ENCODE measurements at places on chromosomes 2 and 18.

DNA sequence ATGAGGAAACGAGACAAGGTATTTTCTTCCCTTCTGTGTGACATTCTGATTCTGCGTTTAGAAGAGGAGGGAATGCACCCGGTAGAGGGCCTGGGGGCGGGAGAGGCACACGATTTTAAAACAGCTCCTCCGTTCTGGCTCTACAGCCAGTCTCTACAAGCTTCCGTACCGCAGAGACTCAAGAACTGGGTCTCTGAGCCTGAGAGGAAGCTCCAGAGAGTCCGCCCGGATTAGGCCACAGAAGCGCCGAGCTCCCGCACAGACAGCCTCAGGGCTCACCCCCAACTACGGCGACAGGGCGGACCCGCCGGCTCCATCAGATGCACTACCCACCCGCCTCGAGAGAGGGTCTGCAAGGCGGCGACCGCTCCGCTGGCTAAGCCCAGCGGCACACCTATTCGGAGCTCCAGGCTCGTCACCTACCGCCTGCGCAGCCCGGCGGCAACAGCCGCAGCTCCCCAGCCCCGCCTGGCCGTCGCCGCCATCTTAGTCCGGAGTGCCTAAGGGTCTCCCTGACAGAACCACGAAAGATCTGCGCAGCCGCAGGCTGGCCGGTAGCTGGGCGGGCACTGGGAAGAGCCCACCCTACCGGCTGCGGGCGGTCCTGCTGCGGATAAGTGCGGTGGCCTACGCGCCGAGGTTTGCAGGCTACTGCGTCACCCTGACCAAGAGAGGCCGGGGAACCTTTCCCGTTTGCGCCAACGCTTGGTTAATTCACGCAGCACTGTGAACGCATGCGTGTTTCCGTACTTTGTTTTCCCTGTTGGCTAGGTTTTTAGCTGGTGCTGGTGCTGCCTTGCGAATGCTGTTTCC, at the start of gene NFU1:
Gene NFU1 (minus strand): TSS at position 498 of the 813 bp plus-strand sequence. CDS start 13 bp downstream, at position 485.
- peak; percentile 77 for DNase-seq
- no peaks in the 10 kb centered on the region for H3K27me3 ChIP-seq
- no peaks in the 10 kb centered on the region for H3K36me3 ChIP-seq
- peaks cover 3% of the 10 kb centered on the region for H3K4me1 ChIP-seq

GRCh38 chr2:39068299-39069135, 52.3 kb downstream of the SOS1 start:
- no peaks in the 10 kb centered on the region for H3K27me3 ChIP-seq
- DNase-seq = no peak
- no peak overlapping the region for H3K27ac ChIP-seq
- H3K4me1 ChIP-seq = no peaks in the 10 kb centered on the region
- no peaks in the 10 kb centered on the region for H3K36me3 ChIP-seq

- no peaks in the 10 kb centered on the region for H3K36me3 ChIP-seq
- H3K4me3 ChIP-seq = no peak overlapping the region
- DNase-seq = no peak
- no peaks in the 10 kb centered on the region for H3K27me3 ChIP-seq
Measured at GRCh38 chr2:58916063-58916462, 674.9 kb upstream of the FANCL start.

- no peak for DNase-seq
- H3K4me1 ChIP-seq = no peaks in the 10 kb centered on the region
- H3K27me3 ChIP-seq = no peaks in the 10 kb centered on the region
Measured at GRCh38 chr2:34025196-34025595, 426.1 kb upstream of the FAM98A start.

GRCh38 chr2:85066006-85066740, 67.0 kb upstream of the TCF7L1 start:
- H3K36me3 ChIP-seq = no peaks in the 10 kb centered on the region
- H3K27me3 ChIP-seq = no peaks in the 10 kb centered on the region
- H3K4me3 ChIP-seq = no peak overlapping the region
- H3K4me1 ChIP-seq = peaks cover 4% of the 10 kb centered on the region
- DNase-seq = no peak

GRCh38 chr18:51330148-51330547, 132.7 kb upstream of the MEX3C start:
- H3K27me3 ChIP-seq = no peaks in the 10 kb centered on the region
- H3K4me1 ChIP-seq = peaks cover 1% of the 10 kb centered on the region
- H3K4me3 ChIP-seq = no peak overlapping the region

GRCh38 chr18:46213295-46213694, 109.1 kb downstream of the HAUS1 start:
- no peak overlapping the region for H3K4me3 ChIP-seq
- no peak overlapping the region for H3K27ac ChIP-seq
- H3K36me3 ChIP-seq = no peaks in the 10 kb centered on the region
- no peaks in the 10 kb centered on the region for H3K4me1 ChIP-seq
- H3K27me3 ChIP-seq = no peaks in the 10 kb centered on the region

DNA sequence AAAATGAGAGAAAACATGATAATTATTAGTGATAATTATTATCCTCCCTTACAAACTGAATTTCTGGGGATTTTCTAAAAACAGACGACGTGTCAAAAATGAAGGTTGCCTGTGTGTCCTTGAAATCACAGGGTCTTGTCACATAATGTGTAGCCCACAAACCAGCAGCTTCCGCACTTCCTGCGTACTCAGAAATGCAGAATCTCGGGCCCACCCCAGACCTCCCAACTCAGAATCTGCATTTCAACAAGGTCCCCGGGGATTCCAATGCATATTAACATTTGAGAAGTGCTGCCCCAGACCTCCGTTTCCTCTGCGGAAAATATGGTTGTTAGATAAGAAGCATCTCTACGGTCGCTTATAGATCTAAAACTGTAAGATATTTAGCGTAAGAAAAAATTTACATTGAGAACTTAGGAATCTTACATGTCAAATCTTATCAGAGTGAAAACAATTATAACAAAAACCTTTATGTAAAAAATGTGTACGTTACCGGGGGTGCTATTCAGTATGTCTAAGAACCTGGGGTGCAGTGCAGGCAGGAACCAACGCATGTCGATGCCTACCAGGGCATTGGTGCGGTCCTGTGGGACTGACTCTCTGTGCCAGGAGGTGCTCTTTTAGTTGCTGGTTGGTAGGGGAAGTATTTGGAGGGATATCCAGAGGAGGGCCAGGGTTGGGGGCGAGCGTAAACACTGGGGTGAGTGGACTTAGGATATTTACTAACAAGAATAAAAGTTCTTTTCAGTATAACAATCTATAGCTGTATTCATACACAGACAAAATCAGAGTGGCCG, 15.2 kb downstream of the CDKL4 start:
- H3K27me3 ChIP-seq = no peaks in the 10 kb centered on the region
- no peaks in the 10 kb centered on the region for H3K36me3 ChIP-seq
- peak overlapping the region; percentile 7 for H3K4me3 ChIP-seq
- H3K27ac ChIP-seq = no peak overlapping the region
- H3K4me1 ChIP-seq = no peaks in the 10 kb centered on the region

DNA sequence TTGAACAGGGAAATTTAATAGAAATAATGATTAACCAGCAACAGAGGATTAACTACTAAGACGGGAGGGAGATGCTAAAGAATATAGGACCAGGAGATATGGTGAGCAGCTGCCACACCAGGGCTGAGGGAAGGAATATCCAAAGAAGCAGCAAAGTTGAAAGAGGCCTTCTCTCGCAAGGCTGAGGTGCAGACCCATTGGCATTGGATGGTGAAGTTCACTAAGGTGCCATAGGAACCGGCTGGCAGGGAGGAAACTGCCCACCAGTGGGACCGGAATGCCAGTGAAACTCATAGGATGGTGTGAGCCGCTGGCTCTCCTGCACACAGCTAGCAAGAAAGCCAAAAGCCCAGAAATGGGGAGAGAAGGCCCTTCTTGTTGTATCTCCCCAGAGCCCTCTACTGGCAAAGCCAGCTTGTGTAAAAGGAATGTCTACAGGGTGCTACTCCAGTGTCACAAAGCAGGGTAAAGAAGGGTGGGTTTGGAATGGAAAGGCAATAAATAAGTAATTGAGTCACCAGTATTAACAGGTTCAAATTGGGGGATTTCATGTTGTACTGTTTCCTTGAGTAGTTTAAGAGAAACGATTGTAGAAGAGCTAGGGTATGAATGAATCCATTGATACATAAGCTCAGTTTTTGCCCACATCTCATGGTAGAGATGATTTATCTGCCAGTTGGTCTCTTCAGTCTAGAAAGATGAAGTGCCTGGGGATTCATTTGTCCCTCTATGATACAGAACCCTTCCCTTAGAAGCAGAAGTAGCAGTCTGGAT, 36.0 kb downstream of the FARP2 start:
- 0 out of 2 replicates have a peak, but pooled peaks cover 1% of the 10 kb centered on the region for H3K4me1 ChIP-seq
- H3K27me3 ChIP-seq = no peaks in the 10 kb centered on the region
- H3K4me3 ChIP-seq = no peak overlapping the region
- H3K27ac ChIP-seq = no peak overlapping the region
- H3K36me3 ChIP-seq = no peaks in the 10 kb centered on the region

- H3K36me3 ChIP-seq = no peaks in the 10 kb centered on the region
- no peak within 1 kb of the TSS for H3K27ac ChIP-seq
- DNase-seq = peak; percentile 71
- H3K4me3 ChIP-seq = peak within 1 kb of the TSS; percentile 75
- H3K4me1 ChIP-seq = no peaks in the 10 kb centered on the region
- H3K27me3 ChIP-seq = no peaks in the 10 kb centered on the region
Measured at GRCh38 chr2:61065714-61066709, at the start of gene SANBR. Gene SANBR, plus strand, starts transcription at chr2:61065871. Its CDS starts 4,480 bp downstream, at chr2:61070351.

GRCh38 chr2:7256377-7256776, 339.2 kb downstream of the RNF144A start:
- H3K4me1 ChIP-seq = no peaks in the 10 kb centered on the region
- no peaks in the 10 kb centered on the region for H3K36me3 ChIP-seq
- DNase-seq = no peak
- H3K4me3 ChIP-seq = no peak overlapping the region

- H3K27me3 ChIP-seq = no peaks in the 10 kb centered on the region
- H3K4me3 ChIP-seq = no peak overlapping the region
- no peaks in the 10 kb centered on the region for H3K4me1 ChIP-seq
- H3K27ac ChIP-seq = no peak overlapping the region
- H3K36me3 ChIP-seq = no peaks in the 10 kb centered on the region
- DNase-seq = no peak
Measured at GRCh38 chr2:84654414-84654813, 138.1 kb downstream of the DNAH6 start.

- no peaks in the 10 kb centered on the region for H3K36me3 ChIP-seq
- no peaks in the 10 kb centered on the region for H3K27me3 ChIP-seq
- H3K27ac ChIP-seq = no peak overlapping the region
- no peak overlapping the region for H3K4me3 ChIP-seq
Measured at GRCh38 chr2:99834426-99834825, 308.0 kb downstream of the AFF3 start.

DNA sequence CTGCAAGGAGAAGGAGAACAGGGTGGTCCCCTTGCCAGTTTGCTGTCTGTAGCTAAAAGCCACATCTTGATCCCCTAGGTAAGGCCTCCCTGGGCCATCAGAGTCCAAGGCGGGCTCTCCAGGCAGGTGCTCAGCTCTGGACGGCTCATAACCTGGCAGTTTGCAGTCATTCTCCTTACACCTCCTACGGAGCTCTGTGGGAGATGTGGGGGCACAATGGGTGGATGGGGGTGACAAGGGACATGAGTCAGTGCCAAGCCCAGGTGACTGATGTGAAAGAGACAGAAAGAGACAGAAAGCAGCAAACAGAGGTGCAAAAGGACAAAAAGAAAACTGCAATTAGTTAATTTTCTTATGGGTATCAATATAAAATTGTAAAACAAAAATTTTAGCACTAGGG, 120.6 kb upstream of the ZBTB14 start:
- H3K27ac ChIP-seq = no peak overlapping the region
- no peaks in the 10 kb centered on the region for H3K36me3 ChIP-seq
- H3K4me3 ChIP-seq = no peak overlapping the region
- H3K27me3 ChIP-seq = no peaks in the 10 kb centered on the region
- no peak for DNase-seq

DNA sequence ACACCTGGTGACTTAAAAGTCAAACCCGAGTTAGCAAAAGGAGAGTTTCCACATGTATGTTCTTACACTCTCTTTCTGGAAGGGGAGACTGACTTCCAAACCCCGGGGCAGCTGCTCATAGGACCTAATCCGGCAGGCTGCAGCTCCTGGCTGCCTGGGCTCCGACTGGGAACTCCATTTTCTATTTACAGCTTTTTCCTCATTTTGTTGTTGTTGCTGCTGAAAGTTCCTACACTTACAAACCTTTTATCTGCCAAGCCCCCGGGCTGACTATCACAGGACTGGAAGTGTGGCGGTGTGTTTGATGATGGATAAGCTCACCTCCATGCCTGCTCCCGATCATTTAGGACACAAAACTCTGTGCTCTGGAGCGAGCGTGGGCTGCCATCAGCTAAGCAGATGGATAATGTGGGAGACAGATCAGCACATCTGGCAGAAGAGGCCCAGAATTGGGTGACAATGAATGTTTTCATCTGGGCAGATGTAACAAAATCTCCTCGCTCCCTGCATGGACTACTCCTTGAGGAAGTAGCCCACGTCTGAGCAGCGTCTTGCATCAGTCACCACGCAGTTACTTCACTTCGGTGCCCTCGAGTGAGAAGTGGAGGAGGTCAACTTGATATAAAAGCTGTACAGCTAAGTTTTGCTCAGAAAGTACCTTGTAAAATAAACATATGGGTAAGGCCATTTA, 114.4 kb upstream of the COPS8 start:
- H3K4me1 ChIP-seq = no peaks in the 10 kb centered on the region
- H3K36me3 ChIP-seq = no peaks in the 10 kb centered on the region
- no peak for DNase-seq
- H3K27me3 ChIP-seq = no peaks in the 10 kb centered on the region

DNA sequence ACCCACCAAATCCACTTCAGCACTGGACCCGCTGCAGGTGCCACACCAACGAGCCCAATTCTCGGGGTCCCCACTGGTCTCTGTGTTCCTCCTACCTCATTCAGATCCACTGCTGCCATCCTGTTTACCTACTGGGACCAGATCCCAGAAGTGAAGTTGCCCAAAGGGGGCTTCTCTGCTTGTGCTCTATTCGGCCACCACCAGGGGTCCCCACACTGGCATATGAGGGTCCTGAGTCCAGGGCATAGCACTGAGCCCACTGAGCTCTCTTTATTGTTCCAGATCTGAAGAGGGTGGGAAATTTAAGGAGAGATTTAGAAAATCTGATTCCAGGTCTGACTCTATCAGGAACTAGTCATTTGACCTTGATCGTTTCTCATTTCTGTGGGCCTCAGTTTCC, 2.4 kb downstream of the GPR45 start:
- no peaks in the 10 kb centered on the region for H3K27me3 ChIP-seq
- peak; percentile 29 for DNase-seq
- H3K27ac ChIP-seq = no peak overlapping the region

GRCh38 chr2:128178149-128178649, 87.2 kb downstream of the UGGT1 start:
- H3K27ac ChIP-seq = no peak overlapping the region
- H3K4me1 ChIP-seq = no peaks in the 10 kb centered on the region
- DNase-seq = no peak
- H3K36me3 ChIP-seq = peaks cover 16% of the 10 kb centered on the region
- no peak overlapping the region for H3K4me3 ChIP-seq
- no peaks in the 10 kb centered on the region for H3K27me3 ChIP-seq

DNA sequence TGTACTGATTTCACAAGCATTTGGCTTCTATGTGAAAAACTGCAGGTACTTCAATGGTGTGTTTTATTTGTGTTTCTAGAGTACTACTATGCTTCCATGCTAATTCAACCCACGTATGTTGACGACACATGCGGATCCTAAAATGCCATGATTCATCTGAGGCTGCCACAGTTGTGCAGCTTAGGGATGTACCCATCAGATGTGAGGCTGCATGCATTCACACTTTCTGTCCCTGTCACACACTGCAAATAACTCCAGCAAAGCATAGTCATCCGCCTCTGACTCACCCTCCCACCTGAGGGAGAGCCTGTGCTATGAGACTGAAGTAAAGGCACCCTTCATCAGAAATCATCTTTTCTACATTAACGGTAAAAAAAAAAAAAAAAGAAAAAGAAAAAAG, 22.1 kb upstream of the SERTAD2 start:
- no peaks in the 10 kb centered on the region for H3K36me3 ChIP-seq
- H3K27me3 ChIP-seq = no peaks in the 10 kb centered on the region
- no peak for DNase-seq

GRCh38 chr2:64808092-64808491, 154.4 kb upstream of the SERTAD2 start:
- no peak overlapping the region for H3K4me3 ChIP-seq
- no peak for DNase-seq
- no peaks in the 10 kb centered on the region for H3K27me3 ChIP-seq
- no peak overlapping the region for H3K27ac ChIP-seq
- H3K36me3 ChIP-seq = no peaks in the 10 kb centered on the region

Measured in iPS DF 6.9 (cell line).